ENCODE measurements at places on chromosomes 16 and 17.

DNA sequence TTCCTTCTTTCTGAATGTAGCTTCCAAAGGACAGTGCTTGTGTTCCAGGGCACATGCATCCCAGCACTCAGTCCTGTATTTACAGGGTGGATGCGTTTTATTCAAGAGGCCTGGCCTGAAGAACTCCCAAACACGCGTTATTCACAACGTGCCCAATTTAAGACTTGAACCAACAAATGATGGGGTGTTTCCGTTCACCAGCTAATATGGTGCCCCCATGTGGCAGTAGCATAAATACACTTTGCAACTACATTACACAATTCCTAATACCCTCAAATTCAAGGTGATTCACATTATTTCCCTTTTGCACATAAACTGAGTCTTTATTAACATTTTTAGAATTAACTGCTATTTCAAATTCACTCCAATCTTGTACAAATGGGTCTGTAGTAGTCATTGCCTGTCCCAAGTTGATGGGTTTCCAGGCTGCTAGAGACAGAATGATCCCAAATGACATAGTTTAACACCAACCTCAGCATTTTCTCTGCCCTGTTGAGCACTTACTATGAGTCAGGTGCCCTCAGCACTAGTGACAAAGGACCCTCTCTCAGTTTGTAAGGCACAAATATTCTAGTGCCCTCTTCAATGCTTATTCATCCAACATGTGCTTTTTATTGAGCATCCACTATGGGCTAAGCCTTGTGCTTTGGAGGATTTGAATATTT is 26.9 kb downstream of the HSD17B2 start:
- DNase-seq = peak; percentile 31

GRCh38 chr17:4160294-4160859 is 17.4 kb downstream of the CYB5D2 start:
- DNase-seq = no peak

DNA sequence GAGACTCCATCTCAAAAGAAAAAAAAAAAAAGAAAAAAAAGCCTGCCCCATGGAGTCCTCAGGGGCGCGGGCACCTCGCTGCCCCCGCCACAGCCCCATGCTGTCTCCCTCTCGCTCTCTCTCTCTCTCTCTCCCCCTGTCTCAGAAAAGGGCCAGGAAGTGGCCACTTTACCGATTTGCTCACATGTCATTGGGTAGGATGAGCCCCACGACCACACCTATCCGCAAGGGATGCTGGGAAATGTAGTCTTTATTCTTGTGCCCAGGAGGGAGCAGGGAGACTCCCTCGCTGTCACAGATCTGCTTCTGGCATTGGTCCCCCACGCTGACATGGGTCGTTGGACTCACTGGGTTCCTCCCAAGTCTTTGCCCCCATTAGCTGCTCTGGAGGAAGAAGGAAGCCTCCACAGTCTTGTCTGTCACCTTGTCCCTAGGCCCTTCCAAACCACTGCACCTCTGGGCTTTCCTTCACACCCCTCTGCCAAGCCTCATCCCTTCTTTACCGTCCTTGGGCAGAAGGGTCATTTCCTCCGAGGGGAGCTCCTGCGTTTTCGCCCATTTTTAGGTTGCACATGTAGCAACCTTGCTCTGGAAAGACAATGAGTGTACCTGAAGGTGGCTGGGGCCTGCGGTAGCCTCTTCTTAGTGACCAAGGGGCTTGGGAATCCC is 6.9 kb upstream of the GJD3 start:
- no peak for DNase-seq

DNA sequence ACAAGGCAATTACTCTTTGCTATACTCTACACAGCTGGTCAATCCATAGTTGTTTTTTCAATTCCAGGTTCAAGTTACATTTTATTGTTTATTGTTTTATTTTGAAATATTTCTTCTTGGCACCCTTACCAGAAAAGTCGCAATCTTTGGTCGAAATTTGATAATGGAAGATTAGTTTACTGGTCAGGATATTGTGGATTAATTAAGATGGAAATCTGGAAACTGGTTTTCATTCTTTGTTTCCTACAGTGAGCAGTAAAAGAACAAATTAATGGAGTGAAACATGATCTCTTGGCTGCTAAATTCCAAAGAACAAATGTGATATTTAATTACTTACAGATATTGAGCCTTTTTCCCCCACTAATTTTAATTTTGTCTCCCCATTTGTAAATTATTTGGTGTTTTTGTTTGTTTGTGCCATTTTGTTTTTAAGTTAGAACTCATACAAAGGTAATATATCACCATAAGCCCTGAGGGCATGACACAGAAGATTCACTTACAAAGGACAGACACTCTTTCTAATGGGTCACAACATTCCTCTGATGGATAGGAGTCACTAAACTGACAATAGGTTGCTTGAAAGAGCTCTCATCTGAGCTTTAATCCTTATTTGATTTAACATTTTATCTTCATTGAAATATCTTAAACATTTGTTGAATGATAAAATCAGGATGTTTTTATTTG is 700.2 kb downstream of the KCNJ2 start:
- DNase-seq = no peak

DNA sequence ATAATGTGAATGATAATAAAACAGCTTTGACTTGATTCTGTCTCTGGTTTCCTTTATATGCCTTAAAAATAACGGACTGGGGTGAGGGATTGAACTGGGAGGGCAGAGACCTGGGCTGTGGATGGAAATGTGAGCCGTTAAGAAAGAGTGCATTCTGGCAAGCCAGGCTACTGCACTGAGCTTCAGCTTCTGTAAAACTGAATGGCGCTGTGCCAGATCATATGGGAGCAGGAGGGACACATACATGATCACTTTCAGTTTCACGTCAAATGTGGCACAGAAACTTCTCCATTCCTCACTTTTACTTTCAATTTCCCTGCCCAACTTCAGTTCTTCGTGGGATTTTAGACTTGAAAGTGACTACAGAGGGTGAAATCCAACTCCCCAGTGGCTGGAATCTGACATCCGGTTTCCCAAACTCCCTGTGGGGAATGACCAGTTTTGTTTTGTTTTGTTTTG is 1.1 kb downstream of the MT2A start:
- peak; percentile 86 for DNase-seq

- DNase-seq = no peak
Measured at GRCh38 chr17:7511108-7511507, 26.9 kb downstream of the POLR2A start.

DNA sequence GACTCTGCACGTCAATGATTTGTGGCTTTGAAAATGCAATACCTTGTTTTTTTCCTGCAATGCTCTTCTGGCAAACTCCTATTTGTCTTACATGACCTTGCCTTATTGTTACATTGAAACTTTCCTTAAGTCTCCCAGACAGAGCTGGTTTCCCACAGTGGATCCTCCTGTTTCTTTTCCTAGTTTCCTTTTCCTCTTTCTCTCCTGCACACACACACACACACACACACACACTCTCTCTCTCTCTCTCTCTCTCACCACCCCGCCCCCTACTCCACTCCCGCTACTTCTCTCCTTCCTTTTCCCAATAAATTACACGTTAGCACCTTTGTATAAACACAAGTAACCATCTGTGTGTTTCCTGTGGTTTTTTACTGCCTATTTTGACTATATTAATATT is 2.3 kb downstream of the ORC6 start:
- DNase-seq = no peak

GRCh38 chr17:12909046-12909445 is 108.8 kb downstream of the ELAC2 start:
- DNase-seq = no peak

- no peak for DNase-seq
Measured at GRCh38 chr16:74747716-74748615, 26.7 kb downstream of the FA2H start.

- DNase-seq = no peak
Measured at GRCh38 chr17:45301674-45302073, 15.1 kb downstream of the MAP3K14 start.

DNA sequence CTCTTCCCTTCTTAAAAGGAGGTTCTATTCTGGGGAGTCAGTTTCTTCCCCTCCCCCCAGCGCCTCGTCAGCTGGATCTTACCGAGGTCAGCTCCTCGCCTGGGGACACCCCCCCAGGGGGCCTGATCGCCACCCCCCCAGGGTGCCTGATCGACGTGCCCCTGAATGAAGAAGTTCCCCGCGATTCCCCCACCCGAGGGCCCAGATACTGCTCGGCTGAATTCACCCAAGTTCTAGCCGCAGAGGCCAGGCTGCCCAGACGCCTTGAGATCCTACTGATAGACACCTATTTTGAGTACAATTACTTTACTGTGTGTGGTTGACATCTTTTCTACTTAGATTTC is 1.4 kb downstream of the RAB11FIP3 start:
- no peak for DNase-seq

DNA sequence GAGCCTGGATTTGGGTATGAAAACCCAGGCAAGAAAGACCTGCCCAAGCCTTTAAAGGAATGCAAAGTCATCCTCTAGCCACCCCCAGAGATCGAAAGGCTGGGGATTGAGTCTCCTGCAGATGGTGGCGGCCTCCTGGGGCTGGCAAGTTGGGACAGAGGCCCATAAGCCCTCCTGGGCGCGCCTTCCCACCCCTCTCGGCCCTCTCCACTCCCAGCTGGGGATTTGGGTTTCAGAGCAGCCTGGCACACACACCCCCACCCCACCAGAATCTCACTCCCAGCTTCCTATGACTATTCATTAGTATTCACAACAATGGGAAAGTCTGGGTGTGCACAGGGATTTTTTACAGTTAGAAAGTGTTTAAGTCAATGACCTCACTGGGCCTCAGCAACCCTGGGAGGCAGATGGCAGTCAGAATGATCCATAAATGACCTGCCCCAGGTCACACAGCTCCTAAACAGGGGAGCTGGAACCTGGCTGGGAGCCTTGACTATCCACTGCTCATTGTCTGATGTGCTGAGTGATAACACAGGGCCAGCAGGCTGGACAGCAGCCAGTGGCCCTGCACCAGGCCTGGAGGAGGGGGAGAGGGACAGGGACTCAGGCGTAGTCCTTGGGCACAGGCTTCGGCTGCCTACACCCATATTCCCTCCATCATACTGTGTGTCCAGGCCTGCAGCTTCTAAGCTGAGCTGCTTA is 12.1 kb downstream of the NHERF1 start:
- peak; percentile 59 for DNase-seq

GRCh38 chr16:85567101-85567866 is 45.8 kb upstream of the GSE1 start:
- no peak for DNase-seq

- no peak for DNase-seq
Measured at GRCh38 chr17:17041018-17041521, 1.2 kb upstream of the MPRIP start.

DNA sequence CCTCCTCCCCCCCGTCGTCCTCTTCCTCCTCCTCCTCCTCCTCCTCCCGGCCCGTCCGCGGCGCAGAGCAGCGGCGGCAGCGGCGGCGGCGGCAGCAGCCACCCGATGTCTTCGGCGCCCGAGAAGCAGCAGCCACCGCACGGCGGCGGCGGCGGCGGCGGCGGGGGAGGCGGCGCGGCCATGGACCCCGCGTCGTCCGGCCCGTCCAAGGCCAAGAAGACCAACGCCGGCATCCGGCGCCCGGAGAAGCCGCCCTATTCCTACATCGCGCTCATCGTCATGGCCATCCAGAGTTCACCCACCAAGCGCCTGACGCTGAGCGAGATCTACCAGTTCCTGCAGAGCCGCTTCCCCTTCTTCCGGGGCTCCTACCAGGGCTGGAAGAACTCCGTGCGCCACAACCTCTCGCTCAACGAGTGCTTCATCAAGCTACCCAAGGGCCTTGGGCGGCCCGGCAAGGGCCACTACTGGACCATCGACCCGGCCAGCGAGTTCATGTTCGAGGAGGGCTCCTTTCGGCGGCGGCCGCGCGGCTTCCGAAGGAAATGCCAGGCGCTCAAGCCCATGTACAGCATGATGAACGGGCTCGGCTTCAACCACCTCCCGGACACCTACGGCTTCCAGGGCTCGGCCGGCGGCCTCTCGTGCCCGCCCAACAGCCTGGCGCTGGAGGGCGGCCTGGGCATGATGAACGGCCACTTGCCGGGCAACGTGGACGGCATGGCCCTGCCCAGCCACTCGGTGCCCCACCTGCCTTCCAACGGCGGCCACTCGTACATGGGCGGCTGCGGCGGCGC is at the start of gene FOXF1:
Gene FOXF1, plus strand, starts transcription at position 63 of the 797 bp plus-strand sequence. Its CDS starts 43 bp downstream, at position 106.
- no peak for DNase-seq

DNA sequence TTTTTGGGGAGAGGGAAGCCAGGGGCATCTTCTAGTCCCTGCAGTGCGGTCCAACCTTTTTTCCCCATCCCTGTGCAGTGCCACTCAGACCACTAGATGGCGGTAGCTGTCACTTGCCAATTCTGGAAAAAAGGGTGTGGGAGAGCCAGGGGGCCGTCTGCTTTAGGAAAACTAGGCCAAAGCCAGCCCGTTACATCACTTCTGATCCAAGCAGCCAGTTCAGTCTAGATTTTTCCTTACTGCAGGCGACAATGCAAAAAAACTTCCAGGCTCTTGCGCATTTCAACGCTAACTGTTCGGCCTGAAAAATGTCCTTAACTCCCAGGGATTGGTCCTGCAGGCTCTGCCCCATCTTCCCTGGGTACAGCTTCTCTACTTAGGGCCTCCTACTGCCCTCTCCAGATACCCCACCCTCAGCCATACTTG is 69.2 kb upstream of the CES5A start:
- peak; percentile 11 for DNase-seq

GRCh38 chr16:67236563-67237395 is 9.8 kb downstream of the TMEM208 start:
- DNase-seq = peak; percentile 74

DNA sequence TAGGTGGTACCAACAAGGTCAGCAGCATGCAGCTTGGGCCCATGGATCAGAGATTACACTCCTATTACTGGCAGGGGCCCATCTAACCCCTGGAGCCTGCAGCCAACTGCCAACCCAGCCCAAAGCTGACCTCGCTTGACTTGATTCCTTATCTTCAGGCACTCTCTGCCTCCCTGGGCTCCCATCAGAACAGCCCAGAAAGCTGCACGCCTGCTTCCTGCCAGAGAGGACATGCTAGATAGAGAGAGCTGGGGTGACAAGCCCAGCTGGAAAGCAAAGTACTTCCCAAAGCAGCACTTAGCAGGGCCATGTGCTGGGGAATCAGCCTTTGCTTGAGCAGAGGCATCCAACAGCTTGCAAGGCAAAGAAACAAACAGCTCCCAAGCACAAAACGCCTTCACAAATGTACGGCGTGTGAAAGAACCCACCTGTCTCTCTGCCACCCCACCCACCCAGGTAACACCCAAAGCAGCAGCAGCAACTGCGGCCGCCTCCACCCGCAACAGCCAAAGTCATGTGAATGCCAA is 74.2 kb upstream of the NLK start:
- no peak for DNase-seq

GRCh38 chr17:78715000-78715771 is 66.9 kb downstream of the CYTH1 start:
- DNase-seq = peak; percentile 65

DNA sequence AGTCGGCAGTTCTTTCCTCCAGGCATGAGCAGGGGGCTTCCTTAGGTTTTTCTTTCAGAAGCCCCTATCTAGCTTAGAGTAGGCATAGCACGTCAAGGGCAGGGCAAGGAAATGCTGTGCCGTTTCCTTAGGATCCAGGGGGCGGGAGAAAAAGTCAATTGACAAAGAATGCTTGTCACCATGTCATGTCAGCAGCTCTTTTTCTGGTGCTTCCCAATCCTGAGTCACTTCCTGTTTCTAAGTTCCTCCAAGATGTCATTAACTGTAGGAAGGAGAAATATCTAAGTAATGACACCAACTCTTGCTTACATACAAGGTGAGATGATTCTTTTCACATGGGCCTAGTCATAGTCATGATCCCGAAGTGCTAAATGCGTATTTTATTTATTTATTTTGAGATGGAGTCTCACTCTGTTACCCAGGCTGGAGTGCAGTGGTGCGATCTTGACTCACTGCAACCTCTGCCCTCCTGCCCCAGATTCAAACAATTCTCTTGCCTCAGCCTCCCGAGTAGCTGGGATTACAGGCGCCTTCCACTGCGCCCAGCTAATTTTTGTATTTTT is 35.2 kb downstream of the GJC1 start:
- peak; percentile 89 for DNase-seq

Data from dermis microvascular lymphatic vessel endothelial cell (primary cell).